ENCODE measurements at places on chromosomes 2 and 18.

DNA sequence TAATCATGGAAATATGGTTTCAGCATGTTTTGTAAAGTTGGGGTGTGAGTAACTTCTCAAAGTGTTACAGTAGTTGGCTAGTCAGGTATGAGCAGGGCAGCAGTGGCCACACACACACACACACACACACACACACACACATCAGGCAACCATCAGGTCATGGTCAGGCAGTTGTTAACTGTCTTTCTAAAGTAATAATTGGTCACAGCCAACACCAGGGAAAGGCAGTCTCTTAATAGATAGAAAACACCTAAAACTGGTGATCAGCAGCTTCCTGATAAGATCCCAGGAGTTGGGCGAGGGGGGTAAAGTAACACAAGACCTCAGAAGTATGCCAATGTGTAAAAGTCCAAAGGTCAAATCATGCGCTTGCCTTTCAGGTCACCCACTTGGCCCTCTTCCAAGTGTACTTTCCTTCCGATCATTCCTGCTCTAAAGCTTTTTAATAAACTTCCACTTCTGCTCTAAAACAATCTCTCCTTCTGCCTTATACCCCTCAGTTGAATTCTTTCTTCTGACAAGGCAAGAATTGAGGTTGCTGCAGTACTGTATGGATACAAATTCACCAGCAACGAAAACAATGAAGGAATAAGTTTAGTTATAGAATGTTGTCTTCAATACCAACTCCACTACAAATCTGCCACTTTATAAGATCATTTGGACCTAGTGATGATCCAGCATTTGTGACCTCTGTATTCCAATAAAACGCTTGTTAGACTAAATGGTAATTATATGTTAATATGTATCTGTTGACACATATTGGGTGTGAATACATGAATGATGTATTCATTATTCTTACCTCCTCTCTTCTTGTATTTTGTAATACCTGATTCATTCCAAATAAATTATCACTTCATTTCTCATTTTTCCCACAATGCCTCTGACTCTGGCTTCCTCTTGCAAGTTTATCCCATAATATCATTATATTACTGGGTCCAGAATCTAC, 254.3 kb downstream of the METTL4 start:
- no peak for DNase-seq

DNA sequence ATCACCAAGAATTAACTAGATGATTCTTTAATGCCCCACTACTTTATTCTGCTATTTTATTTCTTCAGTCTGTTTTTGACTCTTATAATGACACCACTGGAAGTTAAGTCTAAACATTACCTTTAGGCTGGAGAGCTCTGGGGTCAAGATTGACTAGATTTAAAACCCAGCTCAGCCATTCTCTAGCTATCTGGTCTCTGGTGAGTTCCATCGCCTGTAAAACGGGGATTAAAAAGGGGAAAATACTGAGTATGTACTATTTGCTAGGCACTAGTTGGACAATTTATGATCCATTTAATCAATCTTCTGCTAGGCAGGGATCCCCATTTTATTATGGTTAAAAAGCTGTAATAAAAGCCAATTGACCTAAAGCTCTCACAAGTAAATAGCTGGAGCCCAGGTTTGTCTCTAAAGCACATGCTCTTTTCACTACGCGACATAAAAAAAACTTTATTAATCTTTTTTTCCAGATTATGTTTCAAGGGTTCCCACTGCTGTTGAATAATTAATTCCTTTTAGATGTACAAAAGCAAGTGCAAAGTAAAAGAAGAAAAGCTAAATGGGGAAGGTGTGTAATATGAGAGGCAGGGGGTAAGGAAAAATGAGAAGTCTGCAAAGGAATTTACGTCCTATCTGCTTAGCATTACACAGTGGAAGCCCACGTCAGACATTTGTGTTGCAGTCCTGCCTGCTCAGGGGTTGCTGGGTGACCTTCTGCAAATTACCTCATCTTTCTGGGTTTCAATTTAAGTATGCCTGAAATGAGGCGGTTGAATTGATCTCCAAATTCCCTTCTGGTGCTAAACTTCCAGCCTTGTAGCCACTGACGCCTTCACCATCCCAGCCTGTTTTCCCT, 918 bp upstream of the NABP1 start:
- no peak for DNase-seq

DNA sequence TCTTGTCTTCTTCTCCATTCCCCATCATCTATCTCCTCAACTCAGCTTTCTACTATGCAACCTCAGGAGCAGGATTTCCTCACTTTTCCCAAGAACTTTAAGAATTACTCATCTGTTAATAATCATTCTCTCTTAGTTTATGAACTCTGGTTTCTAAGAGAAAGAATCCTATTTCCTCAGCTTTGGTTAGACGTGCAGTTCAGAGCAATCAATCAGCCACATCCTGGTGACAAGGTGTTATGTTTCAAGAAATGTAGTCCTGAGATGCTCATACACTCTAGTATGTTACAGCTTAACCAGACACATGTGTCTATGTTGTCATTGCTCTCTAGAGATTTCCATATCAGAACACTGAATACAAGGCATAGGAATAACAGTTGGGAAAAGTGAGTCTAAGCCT, 277.9 kb downstream of the MBD2 start:
- no peak for DNase-seq

DNA sequence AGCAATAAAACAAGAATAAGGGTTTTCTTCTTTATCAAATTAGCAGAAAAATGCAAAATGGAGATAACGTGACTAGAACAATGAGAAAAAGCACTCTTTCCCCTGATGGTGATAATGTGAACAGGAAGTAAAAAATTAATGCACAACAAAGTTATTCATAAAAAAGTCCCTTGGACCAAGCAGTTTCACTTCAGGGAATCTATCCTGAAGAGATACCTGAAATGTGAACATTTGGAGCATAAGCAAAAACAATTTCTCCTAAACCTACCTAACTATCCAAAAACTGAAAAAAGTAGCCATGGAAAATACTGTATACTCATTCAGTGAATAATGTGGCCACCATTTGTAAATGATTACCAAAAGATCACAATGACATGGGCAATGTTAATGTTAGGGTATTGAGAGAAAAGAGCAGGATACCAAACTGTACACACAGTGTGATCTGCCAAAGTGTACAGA, 48.7 kb downstream of the TRIP12 start:
- DNase-seq: no peak

DNA sequence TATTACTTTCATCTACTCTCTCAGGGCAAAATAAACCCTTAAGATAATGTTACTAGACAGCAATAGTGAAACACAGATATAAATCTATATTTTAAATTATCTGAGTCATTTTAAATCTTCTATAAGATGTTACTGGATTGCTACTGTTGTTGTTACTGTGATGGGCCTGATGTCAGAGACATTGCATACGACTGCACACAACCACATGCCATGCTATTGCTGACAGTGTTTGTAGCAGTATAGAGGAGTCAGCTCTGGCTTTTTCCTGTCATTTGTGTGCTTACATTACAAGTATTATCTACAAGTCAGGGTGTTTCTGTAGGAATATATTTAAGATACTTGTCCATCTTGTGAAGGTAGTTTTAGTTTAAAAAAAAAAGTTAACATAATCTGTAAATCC, 63.9 kb downstream of the CCDC148 start:
- no peak for DNase-seq

GRCh38 chr2:16629044-16629443, 36.6 kb downstream of the CYRIA start:
- DNase-seq: no peak

DNA sequence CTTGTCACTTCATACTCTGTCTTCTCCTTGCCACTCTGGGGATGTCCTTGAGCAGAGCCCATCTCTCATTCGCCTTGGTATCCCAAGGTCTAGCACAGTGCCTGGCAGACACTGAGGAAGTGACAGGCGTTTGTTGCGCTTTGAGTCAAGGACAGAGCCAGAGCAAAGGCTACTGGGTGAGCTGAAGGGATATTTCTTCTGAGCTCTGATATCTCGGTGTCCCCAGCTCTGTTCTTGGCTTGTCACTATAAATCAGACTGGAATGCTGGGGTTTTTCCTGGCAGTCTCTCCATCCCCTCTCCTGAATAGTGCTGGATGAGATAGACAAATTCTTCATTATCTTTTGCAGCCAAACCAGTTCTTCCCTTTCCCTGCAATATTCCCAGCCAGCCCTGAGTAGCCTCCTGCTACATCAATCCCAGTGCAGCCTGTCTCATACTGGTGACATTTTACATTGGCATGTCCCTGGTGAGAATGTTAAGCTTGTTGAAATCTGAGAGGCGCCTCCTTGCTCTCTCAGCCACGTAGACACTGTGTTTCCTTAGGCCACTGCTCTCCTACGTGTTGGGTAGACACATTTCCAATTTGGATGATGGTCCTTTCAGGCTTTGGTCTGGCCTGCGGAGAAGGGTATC, 61.7 kb downstream of the CTIF start:
- no peak for DNase-seq

- no peak for DNase-seq
Observed at GRCh38 chr2:240567872-240568677, at the start of gene RNPEPL1. Gene RNPEPL1 (plus strand): TSS chr2:240568484. CDS start chr2:240568587, 103 bp downstream.

GRCh38 chr2:42224422-42225067, 55.4 kb downstream of the EML4 start:
- DNase-seq: no peak

DNA sequence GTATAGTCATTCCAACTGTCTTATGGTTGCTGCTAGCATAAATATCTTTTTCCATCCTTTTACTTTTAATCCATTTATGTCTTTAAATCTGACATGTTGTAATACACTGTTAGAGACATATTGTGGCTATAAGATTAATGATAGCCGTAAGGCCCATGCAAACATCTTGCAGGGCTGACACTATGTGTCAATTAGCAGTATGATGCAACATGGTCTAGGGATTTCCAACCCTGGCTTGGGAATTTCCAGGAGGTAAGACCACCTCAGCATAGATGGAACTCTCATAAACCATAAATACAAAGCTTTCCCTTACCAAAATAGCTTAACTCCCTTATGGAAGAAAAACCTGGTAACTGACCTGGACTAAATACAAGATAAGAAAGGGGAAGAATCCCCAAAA, 16.5 kb downstream of the SCLY start:
- no peak for DNase-seq

GRCh38 chr2:39728941-39729351, 50.1 kb downstream of the THUMPD2 start:
- DNase-seq: no peak

DNA sequence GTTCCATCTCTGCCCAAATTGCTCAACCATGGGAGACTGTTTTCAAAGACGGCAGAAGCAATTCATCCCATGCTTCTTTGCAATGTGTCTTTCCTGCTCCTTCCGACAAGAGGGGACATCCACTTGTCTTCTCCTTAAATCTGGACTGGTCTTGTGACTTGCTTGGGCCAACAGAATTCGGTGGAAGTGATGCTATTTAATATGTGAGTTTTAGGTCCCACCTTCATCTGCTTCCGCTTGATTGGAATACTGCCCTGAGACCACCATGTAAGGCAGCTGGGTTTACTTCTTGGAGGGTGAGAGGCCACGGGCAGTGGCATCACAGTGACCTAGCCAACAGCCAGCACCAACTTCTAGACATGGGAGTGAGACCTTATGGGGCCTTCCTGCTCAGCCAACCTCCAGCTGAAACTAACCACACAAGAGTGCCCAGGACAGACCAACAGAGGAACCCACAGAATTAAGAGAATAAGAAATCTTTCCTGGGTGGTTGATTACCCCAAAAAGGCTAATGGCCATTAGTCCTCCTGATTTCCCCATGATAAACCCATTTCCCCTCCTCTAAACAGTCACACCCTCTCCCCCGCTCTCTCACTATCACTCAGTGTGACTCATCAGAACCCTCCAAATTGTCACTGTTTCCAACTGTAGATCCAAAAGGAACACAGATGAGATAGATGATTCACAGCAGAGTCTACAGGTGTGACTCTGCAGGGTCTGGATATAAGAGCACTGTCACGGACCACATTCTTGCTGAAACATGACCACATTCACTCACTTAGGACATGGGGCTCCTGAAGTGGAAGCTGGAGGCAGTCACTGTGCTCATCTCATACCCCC, 16.2 kb upstream of the RHOB start:
- DNase-seq: no peak

- DNase-seq: no peak
Observed at GRCh38 chr2:127620866-127621265, 25.1 kb upstream of the GPR17 start.

DNA sequence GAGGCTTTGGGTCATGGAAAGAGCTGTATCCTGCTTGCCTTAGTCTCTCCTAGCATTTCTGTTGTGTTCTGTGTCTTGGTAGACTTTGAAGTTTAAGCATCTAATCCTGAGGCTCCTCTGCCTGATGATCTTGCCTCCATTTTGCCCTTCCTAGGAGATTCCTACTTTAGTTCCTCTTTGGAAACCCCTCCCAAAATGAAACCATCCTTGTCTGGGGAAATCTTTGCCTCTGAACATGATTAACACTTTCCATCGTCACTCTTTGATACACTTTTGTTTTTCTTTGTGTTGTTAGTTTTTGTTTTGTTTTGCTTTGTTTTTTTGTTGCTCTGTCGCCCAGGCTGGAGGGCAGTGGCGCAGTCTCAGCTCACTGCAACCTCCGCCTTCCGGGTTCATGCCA, 9.2 kb downstream of the ATG16L1 start:
- DNase-seq: no peak

DNA sequence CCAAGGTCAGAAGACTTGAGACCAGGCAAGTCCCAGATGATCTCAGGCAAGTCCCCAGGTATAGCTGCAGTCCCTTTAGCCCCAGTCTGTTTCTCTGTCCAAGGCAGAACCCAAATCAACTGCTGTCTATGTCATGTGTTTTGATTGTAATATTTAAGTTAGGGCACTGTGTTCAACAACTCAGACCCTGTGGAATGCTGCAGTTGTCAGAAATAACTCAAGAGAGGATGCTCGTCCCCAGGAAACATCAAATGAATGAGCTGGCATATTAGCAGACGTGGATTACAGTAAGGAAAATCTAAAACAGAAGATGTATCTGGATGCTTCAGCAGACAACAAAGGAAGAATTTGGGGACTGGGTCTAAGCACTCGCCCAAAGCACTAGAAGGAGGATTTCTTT, 70.1 kb downstream of the BCL11A start:
- DNase-seq: no peak

DNA sequence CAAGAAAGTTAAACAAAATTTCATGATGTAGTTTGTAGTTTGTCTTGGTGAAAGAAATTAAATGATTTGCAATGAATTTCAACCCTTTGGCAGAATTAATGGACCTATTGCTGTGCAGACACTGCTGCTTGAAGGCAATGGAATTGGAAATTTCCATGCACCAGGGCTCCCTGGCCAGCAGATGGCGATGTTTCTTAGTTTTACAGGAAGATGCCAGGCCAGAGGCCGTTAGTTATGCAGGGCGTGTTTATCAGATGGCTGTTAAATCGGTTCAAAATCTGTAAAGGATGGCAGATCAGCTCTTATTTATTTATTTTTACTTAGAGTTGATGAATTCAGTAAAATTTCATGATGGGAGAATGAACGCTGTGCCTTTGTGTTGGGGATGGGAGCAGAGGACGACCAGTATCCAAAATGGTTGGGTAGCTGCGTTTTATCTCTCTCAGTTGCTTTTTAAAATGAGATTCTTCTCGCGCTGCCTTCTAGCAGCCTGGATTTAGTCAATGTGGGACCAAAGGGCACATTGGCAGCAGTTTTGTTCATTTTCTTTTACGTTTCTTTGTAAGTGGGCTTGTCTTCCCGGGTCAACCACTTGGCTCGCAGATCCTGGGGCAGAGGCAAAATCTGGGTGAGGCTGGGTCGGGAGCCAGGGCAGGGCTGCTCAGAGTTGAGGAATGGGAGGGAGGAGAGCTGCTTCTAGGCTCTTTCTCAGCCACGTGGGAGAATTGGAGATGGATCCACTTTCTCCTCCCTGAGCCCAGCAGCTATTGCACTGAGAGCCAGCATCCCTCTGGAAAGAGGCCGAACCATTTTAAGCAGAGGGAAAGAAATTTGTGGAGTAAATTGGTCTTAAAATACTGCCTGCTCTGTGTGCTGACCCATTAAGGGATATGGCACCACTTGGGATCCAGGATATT, 344.0 kb downstream of the PIK3C3 start:
- no peak for DNase-seq

- DNase-seq: no peak
Observed at GRCh38 chr18:22800551-22800951, 132.6 kb upstream of the RBBP8 start.
